NCI-H460 (cell line): ENCODE measurements at places on chromosomes 16 and 17. TPM values are rescaled to one million over a fixed set of nuclear protein-coding genes. Genes with fewer than 3 reads are reported as not detected.
A peak's percentile ranks its signal among the peaks of the same experiment; 100 is the strongest.

DNA sequence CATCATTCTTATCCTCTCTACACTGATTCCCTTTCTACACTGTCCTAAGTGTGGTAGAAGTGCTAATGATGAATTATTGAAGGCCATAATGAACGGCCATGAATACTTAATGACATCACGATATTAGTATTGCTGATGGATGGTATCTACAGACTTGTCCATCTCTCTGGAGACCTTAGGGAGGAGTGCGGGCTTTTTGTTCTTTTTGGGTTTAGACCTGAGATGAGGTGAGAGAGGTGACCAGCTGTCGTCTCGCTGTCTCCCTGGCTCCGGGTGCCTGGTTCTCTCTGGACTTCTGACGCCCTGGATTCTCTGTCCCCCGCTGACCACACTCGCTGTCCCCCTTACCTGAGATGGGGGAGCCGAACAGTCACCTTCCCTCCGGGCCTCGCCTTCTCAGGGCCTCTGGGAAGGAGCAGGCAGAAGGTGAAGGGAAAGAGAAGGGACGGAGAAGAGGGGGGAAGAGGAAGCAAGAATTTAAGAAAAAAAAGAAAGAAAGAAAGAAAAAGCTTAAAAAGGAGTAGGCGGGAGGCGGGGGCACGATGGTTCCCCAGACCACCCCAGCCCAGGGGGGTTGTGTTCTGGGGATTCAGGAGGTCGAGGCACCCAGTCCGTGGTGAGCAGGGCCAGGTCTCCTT, 17.1 kb downstream of the SGCA start:
- no peak for DNase-seq

GRCh38 chr17:35001549-35001948, 21.2 kb downstream of the LIG3 start:
- no peak for DNase-seq

DNA sequence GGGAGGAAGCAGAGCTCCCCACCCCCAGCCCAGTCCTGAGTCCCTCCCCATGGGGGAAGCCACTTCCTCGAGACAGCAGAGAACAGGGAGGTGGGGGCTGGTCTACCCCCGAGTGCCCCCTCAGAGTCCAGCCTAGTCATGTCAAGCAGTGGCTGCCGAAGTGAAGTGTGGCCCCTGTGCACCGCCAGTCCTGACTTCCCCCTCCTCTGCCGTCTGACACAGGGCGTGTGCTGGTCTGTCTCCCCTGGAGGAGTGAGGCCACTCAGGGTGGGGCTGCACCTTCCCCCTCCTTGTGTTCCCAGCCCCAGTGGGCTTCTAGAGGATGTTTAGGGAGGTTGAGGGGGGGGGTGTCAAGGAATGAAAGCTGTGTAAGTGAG, 46.9 kb downstream of the MRC2 start:
- no peak for DNase-seq

DNA sequence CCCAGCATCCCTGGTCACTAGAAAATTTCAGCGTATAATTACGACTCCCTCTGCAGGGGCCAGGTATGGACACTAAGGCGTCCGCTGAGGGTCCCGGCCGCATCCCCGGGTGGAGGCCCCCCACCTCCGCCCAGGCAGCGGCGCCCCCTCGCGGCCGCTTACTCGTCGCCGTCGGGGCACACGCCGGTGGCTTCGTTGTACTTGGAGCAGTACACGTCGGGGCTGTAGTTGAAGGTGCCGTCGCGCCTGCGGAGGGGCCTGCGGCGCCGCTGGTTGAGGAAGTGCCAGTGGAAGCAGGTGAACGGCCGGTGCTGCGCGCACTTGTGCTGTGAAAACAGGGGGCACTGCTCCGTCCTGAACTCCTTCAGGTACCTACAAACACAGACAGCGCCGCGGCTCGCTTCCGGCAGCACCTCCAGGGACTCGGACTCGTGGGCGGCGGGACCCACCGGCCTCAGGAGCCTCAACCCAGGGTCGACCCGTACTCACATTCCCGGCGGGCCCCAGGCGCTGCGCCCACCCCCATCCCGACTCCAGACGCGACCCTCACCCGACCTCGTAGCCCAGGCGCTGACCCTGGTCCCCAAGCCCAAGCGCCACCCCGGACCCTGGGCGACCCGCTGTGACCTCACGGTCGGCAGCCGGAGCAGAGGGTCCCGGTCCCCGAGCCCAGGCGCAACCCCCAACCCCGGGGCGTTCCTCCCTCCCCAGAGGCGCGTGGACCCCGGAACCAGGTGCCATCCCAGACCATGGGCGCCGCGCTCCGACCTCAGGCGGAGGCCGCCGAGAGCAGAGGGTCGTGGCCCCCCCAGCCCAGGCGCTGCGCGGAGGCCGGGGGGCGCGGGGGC, 596 bp downstream of the UNKL start:
- peak; percentile 30 for DNase-seq

CENPT gene
- total RNA-seq, result 26.4 and 28.4 TPM in 2 replicates

DNA sequence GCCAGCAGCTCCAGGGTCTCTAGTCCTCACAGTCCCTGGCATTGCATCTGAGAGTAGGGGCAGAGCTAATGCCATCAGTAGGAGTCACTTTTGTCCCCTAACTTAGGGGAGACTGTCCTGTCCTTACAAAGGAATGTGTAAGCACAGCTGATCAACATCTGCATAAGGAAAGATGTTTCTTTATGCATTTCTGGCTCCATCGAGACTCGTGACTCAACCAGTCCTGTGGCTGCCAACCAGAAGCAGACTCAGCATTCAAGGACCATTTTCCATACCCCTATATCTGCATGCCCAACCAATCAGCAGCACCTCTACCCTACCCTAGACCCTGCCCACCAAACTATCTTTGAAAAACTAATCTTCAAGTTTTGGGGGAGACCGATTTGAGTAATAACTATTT, 8.2 kb upstream of the MPP2 start:
- DNase-seq, result no peak

TOX3 gene
- total RNA-seq, result not detected in 2 replicates

CCL23 gene
- not detected in 2 replicates for total RNA-seq

GRCh38 chr16:62596125-62596524, 559.9 kb upstream of the CDH8 start:
- DNase-seq, result no peak

- no peak for DNase-seq
Measured at GRCh38 chr16:19850131-19850817, 34.4 kb downstream of the GPRC5B start.

DNA sequence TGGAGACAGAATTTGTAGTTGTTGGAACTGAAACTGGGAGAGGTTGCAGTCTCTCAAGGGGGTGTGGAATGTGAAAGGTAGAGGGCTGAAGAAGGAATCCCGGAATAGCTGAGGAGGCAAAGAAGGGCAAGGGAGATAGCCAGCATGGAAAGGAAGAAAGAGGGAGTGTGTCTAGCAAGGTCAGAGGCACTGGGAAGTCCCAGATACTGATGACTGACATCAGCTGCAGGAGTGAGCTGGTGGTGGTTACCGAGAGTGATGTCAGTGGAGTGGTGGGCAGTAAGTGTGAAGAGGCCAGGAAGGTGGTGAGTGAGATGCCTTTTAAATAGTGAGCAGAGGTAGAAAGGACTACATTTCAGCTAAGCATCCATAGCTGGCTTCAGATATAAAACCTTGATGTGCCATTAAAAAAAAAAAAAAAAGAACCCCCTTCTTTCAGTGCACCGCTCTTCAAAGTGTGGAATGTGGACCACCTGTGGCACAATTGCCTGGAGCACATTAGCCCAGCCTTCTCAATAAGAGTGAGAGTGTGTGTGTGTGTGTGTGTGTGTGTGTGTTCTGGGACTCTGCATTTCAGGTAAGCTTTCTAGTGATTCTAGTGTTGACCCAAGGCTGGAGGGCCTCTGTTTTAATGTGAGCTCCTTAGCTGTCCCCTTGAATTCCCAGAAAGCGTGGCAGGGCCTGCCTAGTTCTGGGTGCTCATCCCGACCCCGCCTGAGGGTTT, 8.5 kb downstream of the PRMT7 start:
- no peak for DNase-seq

GRCh38 chr17:40647624-40648383, at the start of gene SMARCE1:
Gene SMARCE1 (minus strand): TSS chr17:40647818. CDS start chr17:40645802, 2,016 bp downstream.
- peak; percentile 49 for DNase-seq

DNASE1L2 gene
- total RNA-seq, result 0.84 and 1.6 TPM in 2 replicates

SLC5A2 gene
- total RNA-seq, result not detected in 2 replicates

KIF18B gene
- total RNA-seq, result 11.0 and 12.7 TPM in 2 replicates

- no peak for DNase-seq
Measured at GRCh38 chr17:75691371-75691791, 24.2 kb downstream of the SAP30BP start.

DNA sequence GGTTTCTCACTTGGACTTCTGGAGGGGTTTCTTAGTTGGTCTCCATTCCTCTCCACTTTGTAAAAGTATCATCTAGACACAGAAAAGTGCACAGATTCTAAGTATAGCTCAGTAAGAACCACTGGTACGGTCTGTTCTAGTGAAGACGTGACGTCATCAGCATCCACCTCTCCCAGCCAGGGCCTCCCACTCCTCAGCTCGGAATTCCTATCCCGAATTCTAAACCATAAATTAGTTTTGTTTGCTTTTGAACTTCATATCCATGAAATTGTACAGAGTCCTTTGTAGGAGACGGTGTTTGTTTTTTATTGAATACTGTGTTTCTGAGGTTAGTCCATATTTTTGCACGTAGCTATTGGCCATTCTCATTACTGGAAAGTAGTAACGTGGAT, 25.5 kb downstream of the FOXK2 start:
- no peak for DNase-seq

DNA sequence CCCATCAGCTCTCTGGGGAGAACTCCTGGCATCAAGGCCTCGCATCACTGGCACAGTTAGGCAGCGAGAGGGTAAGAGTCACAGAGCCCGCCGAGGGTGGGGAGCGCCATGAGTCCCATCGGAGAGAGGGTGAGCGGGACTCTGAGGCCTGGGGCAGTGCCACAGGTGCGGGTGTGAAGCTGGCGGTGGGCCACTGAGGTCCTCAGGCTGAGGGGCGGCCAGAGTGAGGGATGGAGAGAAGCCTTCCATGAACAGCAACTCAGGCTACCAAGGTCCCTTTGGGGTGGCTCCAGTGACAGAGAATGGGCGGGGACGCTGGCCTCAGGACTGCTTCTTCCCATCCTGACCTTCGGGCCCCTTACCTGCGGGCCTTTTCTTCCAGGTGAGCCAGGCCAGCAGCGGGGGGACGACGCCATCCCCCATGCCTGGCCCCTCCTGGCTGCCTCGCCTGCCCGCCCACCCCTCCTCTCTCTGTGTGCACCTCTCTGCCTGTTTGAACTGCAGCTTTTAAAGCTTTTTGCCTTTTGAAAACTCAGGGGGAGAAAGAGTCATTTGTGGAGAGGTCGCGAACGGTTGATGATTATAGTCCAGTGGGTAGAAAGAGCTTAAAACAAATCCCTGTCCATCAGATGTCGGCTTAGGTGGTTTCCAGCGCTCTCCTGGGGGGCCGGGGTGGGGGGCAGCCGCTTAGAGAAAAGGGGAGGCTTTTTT, 149.3 kb upstream of the GSE1 start:
- no peak for DNase-seq

DNA sequence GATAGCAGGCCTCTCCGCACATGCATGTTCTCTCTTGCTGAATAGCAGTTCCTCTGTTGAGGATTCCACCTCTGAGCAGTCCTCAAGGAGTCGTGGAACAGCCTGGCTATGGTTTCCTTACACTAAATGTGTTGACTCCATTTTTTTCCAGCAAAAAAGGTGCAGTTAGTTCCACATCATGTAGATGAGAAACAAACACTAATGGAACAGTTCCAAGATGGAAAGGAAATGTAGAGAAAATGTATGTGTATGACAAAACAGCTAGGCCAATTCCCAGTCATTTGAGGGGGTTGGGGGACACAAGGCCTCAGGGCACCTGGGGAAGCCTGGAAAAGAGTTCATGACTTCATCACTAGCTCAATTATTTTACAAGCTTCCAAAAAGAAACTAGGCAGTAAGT, 90.0 kb downstream of the CFDP1 start:
- no peak for DNase-seq

- no peak for DNase-seq
Measured at GRCh38 chr16:14353340-14353739, 276.7 kb downstream of the PARN start.

DNA sequence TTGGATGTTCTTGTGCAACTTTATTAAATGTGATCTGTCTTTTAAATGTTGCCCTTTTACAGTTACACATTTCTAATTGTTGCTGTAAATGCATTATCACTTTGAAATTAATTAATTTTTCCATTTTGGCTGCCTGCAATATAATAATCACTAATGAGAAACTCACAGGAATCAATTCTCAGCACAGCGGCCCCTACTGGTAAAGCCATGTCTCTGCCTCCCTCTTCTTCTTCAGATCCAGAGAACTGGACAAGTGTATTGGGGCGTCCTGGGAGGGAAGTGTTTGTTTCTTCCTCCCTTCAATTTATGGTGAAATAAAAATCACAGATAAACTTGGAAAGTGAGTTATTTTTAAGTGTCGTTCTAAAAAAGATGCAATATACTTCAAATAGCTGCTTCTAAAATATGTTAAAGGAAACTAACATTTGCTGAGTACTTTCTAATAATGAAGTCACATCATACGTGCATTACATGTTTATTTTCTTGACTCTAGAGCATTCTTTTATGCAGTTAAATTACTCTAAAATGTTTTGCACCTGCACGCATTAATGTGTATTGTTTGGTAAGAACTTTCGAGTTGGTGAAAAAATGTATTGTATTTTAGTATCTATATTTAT, 338.0 kb downstream of the WWOX start:
- DNase-seq, result no peak

GRCh38 chr17:76923491-76923890, 55.3 kb downstream of the MGAT5B start:
- DNase-seq, result no peak

DNA sequence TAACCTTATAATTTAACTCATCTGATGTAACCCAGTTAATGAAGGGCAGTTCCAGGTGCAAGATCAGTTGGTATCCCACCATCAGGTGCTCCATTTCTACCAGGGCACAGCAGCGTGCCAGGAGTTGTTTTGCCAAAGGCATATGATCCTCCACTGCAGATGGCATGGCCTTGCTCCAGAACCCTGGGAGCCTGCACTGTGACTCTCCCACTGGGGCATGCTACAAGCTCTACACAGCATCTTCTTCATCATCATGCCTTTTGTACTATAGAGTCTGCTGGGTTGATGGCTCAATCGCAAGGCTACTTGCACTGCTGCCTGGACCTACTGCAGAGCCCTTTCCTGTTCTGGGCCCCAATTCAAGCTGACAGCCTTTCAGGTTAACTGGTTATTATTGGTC, 11.3 kb upstream of the MAPT start:
- no peak for DNase-seq

- DNase-seq, result no peak
Measured at GRCh38 chr17:35774499-35774898, 13.8 kb downstream of the C17orf50 start.

- no peak for DNase-seq
Measured at GRCh38 chr17:2042390-2042847, 597 bp downstream of the OVCA2 start.

TNFRSF12A gene
- total RNA-seq, result 249 and 347 TPM in 2 replicates

DNA sequence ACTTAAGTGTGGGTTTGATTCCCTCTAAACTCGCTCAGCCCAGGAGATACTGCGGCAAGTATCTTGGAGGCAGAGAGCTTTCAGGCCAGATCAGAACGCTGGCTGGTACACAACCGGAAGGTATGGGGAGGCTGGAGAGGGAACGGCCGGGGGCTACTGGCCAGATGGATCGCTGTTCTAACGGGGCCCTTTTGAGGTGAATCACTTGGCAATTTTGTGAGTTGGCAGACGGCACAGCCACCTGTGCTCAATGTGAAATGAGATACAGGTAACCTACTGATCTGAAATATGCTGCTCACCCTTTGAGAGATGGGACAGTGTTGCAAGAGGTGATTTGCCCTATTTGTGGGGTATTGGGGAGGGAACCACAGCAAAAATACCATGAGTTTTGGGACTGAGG, 622.9 kb upstream of the RBFOX1 start:
- no peak for DNase-seq
